RKO (cell line): ENCODE measurements at places on chromosomes 11 and 22.

DNA sequence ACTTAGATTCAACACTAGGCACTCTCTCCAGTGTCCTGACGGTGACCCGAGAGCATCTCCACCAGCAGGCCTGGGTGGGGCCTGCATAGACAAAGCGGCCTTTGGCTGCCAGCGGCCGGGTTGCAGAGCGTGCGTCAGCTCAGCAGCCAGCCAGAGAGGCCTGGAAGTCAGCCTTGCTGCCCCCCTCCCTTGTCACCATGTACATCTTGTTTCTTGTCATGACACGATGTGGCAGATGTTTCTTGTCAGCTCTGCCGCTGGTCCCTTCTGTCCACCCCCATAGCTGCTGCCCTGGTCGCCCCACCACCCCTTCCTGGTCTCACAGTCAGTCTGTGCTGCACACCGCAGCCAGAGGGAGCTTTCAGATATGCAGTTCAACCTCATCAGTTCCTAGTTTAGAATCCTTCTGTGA lies 33.1 kb upstream of the CBX7 start:
- no peak for DNase-seq

DNA sequence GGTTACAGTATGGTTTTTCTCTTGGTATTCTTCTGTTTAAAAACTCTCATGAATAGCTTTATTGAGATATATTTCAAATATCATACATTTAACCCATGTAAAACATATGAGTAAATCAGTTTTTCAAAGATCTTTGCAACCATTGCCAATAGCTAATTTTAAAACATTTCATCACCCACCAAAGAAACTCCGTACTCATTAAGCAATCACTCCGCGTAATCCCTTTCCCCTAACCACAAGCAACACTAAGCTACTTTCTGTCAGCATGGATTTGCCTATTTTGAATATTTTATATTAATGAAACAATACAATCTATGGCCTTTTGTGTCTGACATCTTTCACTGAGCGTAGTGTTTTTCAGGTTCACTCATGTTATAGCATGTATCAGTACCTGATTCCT lies 697.9 kb upstream of the ANO5 start:
- no peak for DNase-seq

GRCh38 chr22:43151251-43152002 lies at the start of gene TSPO:
TSPO (plus strand) TSS chr22:43151559; CDS start chr22:43159239, 7,680 bp downstream.
- DNase-seq: peak; percentile 56

GRCh38 chr22:45587638-45588505 lies 83.8 kb upstream of the ATXN10 start:
- DNase-seq: no peak
